RKO (cell line): ENCODE measurements at places on chromosomes 2 and 18.

- no peak for DNase-seq
These were observed 249.8 kb upstream of the ATP5MC3 start for GRCh38 chr2:175431101-175431946.

DNA sequence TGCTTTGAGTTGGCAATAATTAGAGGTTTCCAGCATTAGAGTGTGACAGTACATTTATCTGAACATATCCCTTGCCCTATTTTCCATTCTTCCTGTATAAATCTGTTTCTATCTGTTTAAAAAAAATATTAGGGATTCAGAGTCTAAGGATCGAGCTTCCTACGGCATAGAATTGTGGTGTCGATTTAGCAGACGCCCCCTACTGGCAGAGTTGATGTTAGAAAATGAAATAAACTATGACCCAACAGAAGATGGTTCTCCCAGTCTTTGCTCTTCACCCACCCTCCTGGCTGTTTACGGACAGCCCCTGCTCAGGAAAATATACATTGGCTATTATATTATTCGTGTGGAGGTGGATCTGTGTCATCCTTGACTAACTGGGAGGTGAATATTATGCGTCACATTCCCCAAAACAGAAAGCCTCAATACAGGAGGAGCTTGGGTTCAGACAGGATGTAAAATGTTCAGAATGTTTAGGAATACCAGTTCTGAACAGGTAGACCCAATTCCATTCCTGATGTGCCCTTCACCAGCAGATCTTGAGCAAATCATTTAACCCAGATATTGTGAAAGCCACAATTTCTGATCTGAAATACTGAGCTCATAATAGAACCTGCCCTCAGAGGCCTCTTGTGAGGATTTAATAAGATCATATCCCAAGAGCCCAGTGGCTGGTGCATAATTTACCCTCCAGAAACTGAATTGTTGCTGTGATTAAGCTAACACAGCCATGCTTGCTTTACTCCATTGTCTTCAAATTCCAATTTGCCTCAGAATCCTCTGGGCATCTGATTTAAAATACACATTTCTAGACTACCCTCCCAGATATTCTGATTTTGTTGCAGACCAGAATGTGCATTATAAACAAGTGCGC is 10.8 kb upstream of the ERMN start:
- DNase-seq = peak; percentile 45

DNA sequence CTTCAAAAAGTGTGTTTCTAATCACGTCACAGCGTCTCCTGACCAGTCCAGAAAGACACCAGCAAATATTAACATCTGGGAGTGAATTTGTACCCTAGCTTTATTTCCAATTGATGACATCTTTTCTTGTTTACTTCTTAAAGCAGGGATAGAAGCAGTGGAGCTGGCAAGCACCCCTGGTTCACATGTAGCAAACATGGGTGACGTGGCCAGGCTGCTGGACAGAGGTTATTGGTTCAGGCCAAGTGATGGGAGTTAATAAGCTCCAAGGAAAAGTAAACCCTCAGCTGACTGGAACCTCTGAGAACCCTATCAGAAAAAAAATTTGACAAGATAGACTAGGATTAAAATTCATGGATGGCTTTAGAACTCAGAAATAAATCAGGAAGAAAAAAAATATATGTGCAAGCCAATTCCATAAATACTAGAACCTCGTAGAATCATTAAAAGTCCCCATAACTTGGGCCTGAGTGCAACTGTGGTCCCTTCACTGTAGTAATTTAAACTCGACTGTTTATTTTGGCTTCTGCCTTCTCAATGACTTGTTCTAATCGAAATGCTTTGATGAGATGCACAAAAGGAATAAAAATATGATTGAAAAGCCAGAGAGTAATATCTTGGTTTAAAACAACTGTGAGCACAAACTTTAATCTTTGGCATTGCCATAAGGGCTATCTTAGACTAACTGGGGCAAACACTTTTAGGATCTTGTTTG is 121.5 kb upstream of the CTAGE1 start:
- DNase-seq = no peak

- DNase-seq = no peak
These were observed 206.2 kb downstream of the EXOC6B start for GRCh38 chr2:72619626-72620025.

- DNase-seq = no peak
These were observed 7.7 kb upstream of the KLF11 start for GRCh38 chr2:10035633-10036032.
